ENCODE measurements at places on chromosomes 6 and 20.

DNA sequence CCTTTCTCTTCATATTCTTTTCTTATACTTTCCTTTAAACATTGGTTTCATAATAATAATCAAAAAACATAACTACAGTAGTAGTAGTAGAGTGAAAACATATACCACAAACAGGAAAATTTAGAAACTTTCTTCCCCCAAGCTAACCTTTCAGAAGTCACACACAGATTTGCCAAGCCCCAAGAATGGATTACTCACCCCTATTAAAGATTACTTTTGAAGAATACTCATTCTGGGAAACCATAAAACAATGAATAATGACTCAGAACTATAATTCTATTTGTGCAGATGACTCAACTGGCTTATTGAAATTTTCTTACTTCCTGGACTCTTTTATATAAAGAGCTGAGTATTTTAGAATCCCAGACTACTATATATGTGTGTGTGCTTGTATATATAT, 119.4 kb upstream of the GJE1 start:
- no peak for DNase-seq

DNA sequence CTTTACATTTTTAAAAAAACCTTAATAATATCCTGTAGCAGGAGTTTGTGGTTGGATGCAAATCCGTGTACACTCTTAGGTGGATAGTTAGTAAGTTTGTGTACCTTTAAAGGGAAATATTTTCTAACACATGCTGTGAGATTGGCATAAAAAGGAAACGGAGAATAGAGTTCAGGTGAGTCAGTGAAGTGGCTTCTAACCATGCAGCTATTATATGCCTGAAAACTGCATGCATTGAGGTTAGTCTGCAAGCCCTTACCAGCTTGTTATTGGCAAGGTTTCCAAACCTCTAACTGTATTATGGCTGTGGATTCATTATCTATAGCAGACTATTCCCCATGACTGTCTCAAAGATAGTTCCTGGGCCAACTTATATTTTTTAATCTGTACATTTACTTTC, 420.6 kb upstream of the MMS22L start:
- DNase-seq, result no peak

GRCh38 chr20:32920530-32921298, 62.0 kb downstream of the EFCAB8 start:
- DNase-seq, result no peak

- DNase-seq, result no peak
Observed at GRCh38 chr6:152457949-152458624, 179.1 kb downstream of the SYNE1 start.

DNA sequence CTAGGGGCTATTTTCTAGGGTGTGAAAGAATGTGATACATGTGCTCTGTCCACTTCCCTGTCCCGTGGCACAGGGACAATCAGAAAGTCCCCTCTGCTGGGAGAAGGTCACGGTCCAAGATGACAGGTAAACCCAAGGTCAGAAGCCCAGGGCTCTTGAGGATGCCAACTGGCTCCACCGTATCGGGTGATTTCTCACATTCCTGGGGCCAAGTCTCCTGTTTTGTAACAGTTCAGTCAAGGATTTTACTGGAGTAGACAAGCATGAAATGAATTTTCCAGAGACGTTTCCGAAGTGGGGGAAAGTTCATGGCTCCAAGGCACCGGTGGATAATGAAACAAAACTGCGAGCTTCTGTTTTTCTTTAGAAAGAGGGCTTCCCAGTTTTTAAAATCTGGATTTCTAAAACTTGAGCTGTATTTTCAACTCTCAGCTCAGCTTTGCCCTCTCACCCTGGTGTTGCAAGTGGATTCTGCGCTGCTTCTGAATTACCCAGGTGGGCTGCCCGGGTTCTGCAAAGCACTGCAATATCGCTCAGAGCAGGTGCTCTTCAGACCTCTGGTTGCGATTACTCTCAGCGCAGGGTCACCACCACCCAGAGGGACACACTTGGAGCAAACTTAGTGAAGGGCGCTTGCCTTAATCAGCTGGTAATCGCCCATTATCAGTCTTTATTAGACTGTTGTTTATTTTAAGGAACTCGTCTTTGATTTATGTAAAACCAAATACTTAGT, 64.4 kb upstream of the TMEM170B start:
- no peak for DNase-seq

DNA sequence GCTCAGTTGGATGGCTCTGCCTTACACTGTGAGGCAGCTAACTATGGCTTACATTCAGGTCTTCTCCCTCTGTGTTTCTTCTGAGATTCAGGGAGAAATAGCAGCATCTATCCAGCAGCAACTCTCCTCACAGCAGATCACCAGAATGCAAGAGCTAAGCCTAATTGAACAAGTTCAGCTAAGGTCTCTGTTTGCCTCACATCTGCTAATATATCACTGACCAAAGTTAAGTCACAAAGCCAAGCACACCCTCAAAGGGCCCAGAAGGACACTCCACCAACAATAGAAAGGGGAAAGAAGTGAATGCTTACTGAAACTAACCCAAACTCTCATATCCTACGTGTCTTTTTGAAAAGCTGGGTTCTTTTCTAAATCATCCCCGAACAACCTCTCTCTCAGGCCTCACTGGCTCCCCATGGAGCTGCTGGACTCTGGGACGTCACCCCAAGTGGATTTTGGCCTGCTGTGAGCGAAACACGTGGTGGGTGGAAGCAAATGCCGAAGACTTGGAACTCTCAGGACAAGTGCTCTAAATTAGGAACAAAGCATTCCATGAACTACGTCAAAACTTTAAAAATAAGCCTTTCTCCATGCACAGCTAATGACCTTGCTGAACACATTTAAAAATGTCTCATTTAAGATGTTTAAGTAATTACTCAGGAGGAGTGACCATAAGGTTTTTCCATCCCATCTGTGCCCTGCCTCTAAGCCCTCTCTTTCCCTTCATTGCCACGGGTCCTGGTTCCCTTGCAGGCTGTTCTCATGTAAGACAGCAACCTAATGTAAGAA, 167.5 kb upstream of the PLCB4 start:
- DNase-seq, result no peak

DNA sequence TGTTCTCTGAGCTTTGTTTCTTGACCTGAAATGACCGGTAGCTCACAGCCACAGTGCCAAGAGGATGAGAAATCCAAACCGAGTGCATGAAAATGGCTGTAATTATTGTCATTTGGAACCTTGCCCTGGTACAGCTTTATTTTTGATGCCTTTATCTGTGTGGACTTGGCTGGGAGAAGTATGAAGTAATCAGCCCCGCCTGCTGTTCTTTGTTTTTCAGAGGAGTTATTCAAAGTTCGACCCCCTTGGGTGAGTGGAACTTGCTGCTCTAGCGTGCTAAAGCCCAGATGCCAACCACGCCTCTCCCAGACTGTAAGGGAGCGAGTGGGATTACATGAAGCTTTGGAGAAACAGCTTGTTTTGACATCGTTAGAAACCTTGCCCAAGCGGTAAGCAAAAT, 48.3 kb downstream of the ECT2L start:
- DNase-seq, result no peak

GRCh38 chr6:129786548-129786947, 74.6 kb downstream of the TMEM244 start:
- no peak for DNase-seq

DNA sequence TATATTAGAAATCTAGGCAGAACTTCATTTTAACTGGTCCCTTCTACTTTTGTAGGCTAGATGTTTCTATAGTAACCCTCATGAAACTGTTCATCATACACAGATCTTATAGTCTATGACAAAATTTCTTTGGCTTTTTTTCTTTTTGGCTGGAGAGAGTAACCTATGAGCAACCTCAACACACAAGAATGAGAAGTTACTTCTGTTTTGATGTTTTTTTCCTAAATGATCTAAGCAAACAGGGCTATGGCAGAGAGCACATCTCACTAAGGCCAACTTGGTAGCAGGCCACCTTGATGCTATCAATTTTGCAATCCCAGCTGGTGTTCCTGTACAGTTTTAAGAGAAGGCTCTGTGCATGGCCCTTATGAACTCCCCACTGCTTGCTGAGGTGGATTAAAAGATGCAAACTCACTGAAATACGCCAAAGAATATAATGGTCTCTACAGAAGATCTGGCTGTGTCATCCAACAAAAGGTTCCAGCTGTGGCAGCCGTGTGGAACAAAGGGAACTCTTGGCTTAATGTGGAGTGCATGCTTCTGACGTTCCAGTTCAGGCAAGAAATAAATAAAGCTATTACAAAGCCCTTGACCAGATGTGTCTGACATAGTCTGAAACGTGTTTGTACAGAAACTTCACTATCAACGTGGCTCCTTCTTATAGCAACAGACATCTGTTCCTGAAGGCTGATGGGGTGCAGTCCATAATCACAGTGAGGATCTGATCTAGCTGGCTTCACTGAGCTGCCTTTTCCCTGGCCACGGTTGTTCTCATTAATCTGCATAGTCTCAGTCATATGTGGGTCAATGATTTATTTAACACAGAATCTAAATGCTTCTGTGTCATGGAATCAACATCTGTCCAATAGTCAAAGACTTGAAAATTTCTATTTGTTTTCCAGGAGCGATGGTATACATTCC, 481.1 kb downstream of the BMP2 start:
- no peak for DNase-seq

GRCh38 chr6:21769405-21769861, 175.9 kb downstream of the SOX4 start:
- DNase-seq, result no peak

DNA sequence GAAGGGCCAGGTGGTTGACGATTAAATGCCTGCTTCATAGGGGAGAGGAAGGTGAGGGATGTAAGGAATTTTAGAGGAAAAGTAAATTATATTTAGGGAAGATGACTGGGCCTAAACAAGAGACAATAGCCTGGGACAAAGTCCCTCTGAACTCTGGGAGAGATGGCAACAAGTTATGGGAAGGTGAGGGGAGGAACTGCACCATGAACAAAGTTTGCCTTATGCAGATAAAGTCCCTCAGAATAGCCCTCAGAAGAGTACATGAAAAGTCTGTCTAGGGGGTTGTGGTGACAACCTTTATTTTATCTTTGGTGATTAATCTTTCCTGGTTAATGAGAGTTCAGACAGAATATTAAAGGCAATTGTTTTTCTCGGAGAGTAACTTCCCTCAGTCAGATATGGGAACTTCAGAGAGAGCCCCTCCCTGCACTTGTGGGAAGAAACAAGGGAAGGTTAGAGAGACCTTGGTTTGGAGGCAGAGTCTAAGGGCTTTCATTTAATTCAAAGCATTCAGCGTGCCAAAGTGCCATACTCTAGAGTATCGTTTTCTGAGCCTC, 27.1 kb upstream of the FAM217A start:
- no peak for DNase-seq

Data from CD4-positive, alpha-beta T cell treated with Interleukin-1 beta for 1 hour (primary cell).